ENCODE measurements at places on chromosomes 5 and 9.

GRCh38 chr5:150080696-150081435 lies 5.5 kb downstream of the CSF1R start:
- no peak for DNase-seq

DNA sequence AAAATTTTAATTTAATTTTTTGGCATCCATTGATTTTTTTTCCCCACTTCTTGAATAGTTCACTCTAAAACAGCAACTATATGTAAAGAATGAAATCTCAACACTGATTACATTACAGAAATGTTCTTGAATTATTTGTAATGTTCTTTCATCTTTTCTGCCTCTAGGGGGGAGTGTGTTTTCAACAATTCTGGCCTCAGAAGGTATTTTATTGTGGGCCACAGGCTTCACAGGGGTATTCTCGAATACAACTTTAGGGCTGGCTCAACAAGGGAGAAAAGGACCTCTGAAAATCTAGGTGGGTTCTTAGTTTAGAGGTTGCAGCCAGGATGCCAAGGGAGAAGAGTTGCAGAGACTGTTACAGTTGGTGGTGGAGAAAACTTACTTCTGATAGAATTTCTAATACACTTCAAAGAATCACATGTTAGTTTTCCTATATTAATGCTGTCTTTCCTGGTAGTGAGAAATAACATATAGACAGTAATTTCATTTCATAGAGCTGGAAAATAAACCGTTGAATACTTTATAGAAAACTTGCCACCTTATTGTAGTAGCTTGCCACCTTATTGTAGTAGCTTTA lies 3.6 kb upstream of the NPR3 start:
- DNase-seq = no peak

GRCh38 chr9:134501761-134502265 lies 139.8 kb upstream of the COL5A1 start:
- DNase-seq = no peak

GRCh38 chr5:135423146-135423845 lies 23.9 kb downstream of the DCANP1 start:
- no peak for DNase-seq

DNA sequence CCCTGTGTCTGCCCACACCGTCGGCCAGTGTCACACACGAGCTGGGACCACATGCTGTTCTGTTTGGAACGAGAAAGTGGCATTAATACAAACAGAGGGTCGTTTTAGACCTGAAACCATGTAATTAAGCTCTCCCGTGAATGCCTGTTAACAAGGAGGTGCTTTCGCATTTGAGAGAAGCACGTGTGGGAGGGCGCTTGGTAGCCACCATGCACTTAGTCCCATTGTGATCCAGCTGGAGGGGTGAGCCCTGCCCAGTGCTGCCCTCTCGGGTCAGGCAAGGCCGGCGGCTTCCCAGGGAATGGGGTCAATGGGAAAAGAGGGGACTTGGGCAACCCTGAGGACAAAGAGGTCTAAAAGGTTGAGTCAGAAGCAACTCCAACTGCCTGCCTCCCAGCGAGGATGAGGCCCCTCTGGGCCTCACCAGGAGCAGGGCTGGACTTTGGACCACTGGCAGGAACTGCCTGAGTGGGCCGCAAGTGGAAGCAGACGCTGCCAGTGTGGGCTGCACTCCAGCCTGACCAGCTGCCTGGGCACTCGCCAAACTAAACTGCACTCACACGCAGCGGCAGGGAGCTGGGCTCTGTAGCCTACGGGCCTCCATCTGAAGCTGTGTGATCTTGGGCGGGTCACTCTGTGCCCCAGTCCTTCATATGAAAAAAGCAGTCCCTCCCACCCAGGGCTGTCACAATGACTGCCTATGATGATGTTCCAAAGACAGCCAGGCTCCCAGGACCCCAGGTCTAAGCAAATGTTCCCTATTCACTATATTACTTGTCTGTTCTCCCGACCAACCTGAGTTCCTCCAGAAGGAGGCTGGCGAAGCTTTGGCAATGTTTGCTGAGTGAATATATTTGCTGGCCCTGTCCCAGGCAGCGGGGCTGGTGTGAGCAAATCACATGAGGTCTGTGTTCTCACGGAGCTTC lies 195.7 kb downstream of the CDK5RAP2 start:
- no peak for DNase-seq

DNA sequence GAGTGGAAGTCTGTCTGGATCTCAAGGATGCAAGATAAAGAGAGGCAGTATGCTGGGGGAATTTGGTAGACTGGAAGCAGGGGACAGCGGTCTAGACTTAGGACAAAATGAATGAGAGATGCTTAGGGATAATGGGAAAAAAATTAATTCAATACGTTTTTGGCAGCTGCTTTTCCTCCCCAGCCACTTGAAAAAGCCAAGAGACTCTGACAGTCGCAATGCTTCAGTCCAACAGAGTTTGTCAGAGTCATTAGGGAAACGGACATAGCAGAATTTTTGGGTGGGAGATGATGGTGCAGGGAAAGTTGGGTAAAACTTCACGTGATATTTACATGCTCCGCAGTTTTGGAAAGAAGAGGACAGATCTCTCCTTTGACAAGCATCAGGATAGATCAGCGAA lies 129.7 kb downstream of the GOLPH3 start:
- no peak for DNase-seq

DNA sequence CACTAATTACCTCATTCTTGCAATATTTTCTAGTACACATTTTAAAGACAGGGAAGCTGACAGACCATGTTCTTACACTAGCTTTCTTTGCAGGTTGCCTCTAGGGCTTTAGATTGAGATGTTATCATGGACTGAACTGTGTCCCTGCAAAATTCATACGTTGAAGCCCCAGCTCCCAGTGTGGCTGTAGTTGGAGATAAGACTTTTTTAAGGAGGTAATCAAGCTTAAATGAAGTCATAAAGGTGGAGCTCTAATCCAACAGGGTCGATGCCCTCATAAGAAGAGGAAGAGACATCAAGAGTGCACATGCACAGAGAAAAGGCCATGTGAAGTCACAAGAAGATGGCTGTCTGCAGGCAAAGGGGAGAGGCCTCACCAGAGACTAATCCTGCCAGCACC lies 471.2 kb upstream of the ACTBL2 start:
- no peak for DNase-seq
